H4 (cell line): ENCODE measurements at places on chromosomes 2 and 18. TPM values are rescaled to one million over a fixed set of nuclear protein-coding genes. Genes with fewer than 3 reads are reported as not detected.

The ITPRIPL1 gene
- not detected in 2 replicates for total RNA-seq

- DNase-seq: peak; percentile 7
Measured at GRCh38 chr2:5696945-5697521, 4.8 kb downstream of the SOX11 start.

- no peak for DNase-seq
Measured at GRCh38 chr2:84785950-84786349, 94.9 kb downstream of the TRABD2A start.

GRCh38 chr2:232190796-232191195 is 187.8 kb upstream of the ALPP start:
- DNase-seq: no peak

DNA sequence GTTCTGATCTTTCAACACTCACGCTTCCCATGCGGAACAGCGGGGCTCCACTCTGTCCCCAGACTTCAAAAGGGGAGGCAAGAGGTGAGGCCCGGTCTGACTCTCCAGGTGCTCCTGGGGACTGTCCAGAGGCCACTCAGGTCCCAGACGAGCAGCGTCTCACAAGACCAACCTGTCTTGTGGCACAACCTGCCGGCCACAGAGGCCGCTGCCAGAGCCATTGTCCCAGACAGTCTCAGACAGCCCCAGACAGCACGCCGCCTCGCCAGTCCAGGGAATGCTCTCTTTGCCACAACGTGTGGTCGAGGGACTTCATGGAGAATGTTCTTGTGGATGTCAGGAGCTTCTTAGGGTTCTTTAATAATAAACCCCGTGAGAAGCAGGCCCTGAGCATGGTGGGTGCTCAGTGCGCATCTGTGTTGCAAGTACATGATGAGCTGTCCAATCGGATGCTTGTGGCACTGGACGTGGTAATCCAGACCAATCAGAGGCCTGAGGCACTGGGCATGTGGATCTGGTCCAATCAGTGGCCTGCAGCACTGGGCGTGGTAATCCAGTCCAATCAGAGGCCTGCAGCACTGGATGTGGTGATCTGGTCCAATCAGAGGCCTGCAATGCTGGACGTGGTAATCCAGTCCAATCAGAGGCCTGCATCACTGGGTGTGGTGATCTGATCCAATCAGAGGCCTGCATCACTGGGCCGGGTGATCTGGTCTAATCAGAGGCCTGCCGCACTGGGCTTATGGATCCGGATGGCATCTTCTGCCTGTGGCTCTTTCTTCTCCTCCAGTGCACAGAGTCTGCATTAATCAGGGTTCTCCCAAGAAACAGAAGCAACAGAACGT is 76.4 kb downstream of the TMEM18 start:
- no peak for DNase-seq

DNA sequence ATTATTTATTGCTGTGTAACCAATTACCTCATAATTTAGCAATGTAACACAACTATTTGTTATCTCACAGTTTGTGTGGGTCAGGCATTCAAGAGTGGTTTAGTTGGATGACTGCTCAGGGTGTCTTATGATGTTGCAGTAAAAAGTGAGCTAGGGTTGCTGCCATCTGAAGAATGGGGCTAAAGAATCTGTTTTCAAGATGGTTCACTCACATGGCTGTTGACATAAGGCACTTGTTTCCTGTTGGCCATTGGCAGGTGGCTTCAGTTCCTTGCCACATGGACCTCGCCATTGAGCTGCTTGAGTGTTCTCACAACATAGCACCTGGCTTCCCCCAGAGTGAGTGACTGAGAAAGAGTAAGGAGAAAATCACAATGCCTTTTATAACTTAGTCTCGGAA is 123.2 kb downstream of the TMEM17 start:
- no peak for DNase-seq
